Hematopoietic multipotent progenitor cell (in vitro differentiated cells): ENCODE measurements at places on chromosomes 2 and 18. TPM values are rescaled to one million over a fixed set of nuclear protein-coding genes. Genes with fewer than 3 reads are reported as not detected.

DNA sequence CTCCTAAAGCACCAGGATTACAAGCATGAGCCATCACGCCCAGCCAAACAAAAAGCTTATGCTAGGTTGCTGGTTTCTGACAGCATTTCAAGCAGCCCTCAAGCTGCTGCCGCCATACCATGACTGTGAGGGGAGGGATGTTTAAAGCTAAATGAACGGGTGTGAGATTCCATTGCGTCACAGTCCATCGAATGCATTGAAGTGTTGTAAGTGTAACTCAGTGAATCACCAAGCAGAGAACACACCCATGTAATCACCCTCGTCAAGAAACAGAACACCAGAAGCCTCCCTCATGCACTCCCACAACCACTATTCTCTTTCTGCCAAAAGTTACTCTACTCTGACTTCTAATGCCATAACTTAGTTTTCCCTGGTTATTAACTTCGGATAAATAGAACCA lies 32.8 kb upstream of the MC5R start:
- no peak for DNase-seq

- no peak for DNase-seq
Observed at GRCh38 chr2:54624591-54625071, 98.8 kb upstream of the EML6 start.

GRCh38 chr2:31067259-31067658 lies 71.0 kb downstream of the GALNT14 start:
- DNase-seq, result no peak

GRCh38 chr2:239164335-239164871 lies 236.4 kb downstream of the HDAC4 start:
- no peak for DNase-seq

DNA sequence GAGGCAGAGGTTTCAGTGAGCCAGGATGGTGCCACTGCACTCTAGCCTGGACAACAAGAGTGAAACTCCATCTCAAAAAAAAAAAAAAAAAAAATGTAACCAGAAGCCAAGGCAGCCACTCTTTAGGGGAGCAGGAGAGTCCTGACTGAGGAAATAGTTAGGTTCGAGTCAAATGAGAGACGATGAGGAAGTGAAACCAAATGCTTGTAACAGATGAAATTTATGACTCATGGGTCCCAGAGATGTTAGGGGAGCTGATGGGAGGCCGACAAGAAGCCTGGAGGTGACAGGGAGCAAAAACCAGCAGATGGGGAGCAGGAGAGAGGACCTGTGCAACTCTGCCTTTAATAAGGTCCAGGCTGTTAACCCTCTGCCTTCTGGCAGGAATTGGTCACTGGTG lies 756.1 kb upstream of the DDX18 start:
- DNase-seq, result no peak

GRCh38 chr2:217271813-217272212 lies 411.9 kb upstream of the TNP1 start:
- DNase-seq, result no peak

- no peak for DNase-seq
Observed at GRCh38 chr2:134778372-134778771, 59.6 kb upstream of the TMEM163 start.

GRCh38 chr2:185833864-185834263 lies 95.3 kb downstream of the FSIP2 start:
- DNase-seq, result no peak

DNA sequence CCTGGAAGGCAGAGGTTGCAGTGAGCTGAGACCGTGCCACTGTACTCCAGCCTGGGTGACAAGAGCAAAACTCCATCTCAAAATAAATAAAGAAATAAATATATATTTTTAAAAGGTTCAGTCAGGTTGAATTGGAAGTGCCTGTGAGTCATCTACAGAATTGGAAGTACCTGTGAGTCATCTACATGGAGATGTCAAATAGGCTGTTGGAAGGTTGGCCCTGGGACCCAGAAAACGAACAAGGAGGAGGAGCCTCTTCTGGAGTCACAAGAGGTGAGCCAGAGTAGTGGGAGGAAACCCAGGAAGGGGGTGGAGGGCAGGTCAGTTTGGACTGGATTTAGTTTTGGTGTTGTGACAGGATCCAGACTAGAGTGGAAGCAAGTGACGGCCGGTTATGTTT lies 15.2 kb upstream of the SCYGR1 start:
- no peak for DNase-seq

Gene MERTK
- total RNA-seq, result 8.6 TPM

Gene MAP2
- under 0.01 TPM for total RNA-seq

Gene G6PC2
- total RNA-seq, result under 0.01 TPM
